SW480 (cell line): ENCODE measurements at places on chromosomes 11 and 22.

DNA sequence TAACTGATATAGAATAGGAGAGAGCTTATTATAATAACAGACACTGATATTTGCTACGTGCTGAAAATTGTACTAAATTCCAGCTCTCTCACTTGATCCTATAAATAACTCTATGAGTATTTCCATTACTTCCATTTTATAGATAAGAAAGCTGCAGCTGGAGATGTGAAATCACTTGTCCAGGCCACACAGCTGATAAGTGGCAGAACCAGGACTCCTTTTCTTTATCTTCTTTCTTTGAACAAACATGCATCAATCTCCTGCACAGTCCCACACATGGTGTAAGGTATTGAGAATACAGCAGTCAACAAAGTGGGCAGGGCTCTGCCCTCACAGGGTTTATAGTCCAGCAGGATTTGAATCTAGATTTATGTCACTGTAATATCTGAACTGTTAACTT, 652.1 kb downstream of the NELL1 start:
- no peak for DNase-seq

DNA sequence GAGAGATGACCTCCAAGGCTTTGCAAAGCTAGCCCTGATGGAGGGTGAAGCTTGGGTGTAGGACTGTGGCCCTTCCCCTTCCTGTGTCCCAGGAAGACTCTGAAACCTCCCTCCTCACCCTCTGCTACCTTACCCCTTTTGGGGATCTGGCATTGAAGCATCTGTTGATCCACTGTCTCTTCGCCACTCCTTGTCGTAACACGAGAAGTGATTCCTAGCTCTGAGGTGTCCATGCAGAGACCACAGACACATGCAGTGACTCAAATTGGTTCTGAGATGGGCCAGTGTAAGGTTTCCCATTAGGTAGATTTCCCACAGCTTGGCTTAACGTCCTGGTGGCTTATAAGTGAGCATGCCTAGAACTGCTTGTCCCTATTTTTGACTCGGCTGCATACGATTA, 101.4 kb downstream of the ZBTB16 start:
- no peak for DNase-seq

DNA sequence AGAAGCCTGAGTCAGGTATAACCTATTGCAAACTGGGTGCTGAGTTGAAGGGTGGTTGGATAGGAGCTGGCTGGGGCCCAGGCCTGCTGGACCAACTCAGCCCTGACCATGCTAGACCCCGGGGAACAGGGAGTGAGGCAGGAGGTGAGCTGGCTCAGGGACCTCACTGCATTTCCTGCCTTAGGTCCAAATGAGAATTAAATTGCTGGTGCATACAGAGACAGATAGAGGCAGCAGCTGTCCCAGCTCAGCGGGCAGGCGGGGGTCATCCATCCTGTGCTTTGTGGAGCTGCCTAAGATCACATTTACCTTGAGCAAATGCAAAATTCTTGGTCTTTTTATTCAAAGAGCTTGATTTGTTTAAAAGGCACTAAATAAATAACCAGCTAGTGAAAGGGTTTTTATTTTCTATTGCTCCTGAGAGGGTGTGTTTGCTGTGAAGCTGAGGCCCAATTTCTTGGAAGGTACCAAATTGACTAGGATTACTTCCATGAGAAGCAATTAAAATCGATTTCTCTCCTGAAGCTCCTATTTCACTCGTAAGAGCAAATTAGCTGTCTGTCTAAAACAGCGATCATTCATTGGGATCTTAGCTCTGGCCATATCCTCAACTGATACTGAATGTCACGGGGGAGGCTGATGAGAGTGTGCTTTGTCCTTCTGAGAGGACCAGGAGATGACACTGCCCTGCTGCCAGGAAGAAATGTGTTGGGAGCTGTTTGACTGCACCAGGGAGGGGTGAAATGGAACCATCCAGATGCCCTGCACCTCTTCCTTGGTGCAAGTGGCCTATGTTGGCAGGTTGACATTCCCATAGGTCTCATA, 24.9 kb downstream of the USH1C start:
- DNase-seq: no peak

DNA sequence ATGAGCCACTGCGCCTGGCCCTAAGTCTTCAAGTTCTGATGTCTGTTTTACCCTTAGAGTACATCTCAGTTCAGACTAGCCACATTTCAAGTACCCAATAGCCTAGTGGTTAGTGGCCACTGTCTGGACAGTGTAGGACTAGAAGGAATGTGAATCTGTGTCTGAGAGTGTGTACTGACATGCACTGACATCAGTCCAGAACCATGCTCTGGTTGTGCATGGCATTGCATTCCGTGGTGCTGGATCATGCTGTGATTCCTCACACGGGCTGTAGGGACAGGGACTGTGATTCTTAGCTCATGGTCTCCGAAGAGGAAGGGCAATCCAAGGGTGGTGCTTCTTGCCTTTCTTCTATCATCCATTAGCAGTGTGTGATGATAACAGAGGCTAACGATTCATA, 41.1 kb downstream of the AMOTL1 start:
- no peak for DNase-seq

GRCh38 chr11:85742873-85743275, 56.9 kb upstream of the CCDC89 start:
- DNase-seq: no peak

DNA sequence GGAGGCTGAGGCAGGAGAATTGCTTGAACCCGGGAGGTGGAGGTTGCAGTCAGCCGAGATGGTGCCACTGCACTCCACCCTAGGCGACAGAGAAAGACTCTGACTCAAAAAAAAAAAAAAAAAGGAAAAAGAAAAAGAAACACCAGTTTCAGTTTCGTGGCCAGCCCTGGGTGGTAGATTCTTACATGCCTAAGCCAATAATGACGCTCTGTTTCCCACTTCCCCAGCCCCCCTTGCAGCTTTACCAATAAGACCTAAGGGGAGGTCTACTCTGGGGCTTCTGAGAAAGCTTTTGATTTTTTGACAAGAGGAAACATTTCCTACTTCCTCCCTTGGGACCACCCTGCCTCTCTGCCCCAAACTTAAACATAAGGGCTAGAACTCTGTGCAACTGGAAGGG, 30.0 kb upstream of the PTPRJ start:
- DNase-seq: no peak

DNA sequence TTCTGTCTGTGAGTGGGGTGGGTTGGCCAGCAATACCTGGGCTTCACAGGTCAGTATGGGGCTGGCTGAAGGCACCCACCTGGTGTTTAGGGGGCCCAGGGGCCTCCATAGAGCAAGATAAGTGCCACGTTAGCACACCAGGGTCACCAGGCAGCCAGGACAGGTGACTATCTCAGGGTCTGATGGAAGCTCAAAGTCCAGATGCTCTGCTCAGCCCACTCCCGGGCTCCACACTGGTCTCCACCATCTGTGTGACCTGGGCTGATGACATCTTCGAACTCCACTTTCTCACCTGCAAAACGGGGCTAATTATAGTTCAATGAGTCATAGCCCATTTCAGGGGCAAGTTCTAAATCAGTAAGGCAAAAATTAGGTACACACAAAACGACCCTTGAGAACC, 39.4 kb upstream of the PRDM11 start:
- DNase-seq: no peak

DNA sequence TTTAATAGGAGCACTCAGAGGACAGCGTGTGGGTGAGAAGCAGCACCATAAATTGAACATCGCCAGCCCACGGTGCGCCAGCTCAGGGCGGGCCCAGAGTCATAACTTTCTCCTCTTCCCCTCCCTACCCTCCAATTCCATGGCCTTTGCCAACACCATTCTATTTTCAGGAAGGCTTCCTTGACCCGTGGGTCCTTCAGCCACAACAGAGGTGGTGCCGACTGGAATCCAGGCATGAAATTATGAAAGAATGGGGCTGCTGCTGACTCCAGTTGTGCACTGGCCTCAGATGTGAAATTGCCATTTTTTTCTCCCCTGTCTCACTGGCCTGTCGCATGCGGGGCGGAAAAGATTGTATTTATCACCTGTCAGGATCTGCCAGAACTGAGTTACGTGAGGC, 345.9 kb downstream of the MIAT start:
- no peak for DNase-seq

DNA sequence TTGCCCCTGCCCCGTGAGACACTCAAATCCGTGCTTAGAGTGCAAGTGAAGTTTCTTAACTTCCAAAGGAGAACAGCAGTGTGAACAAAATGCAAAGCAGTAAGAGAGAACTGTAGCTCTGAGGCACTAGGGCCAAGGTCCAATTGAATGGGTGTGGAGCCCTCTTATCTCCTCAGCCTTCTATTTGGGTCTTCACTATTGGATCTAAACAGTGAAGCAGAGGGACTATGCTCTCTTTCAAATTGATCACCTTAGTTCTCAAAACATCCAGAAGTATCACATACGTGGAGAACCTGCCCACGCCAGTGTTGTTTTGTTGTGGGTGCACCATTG, 49.6 kb downstream of the C22orf31 start:
- DNase-seq: no peak
